Stimulated activated CD4-positive, alpha-beta T cell treated with anti-CD3 and anti-CD28 coated beads, TNF-alpha, amount 100 ng/mL, for 4 hours (primary cell): ENCODE measurements at places on chromosomes 3 and 15.

GRCh38 chr3:38136393-38136776 lies 542 bp downstream of the ACAA1 start:
- DNase-seq = no peak

DNA sequence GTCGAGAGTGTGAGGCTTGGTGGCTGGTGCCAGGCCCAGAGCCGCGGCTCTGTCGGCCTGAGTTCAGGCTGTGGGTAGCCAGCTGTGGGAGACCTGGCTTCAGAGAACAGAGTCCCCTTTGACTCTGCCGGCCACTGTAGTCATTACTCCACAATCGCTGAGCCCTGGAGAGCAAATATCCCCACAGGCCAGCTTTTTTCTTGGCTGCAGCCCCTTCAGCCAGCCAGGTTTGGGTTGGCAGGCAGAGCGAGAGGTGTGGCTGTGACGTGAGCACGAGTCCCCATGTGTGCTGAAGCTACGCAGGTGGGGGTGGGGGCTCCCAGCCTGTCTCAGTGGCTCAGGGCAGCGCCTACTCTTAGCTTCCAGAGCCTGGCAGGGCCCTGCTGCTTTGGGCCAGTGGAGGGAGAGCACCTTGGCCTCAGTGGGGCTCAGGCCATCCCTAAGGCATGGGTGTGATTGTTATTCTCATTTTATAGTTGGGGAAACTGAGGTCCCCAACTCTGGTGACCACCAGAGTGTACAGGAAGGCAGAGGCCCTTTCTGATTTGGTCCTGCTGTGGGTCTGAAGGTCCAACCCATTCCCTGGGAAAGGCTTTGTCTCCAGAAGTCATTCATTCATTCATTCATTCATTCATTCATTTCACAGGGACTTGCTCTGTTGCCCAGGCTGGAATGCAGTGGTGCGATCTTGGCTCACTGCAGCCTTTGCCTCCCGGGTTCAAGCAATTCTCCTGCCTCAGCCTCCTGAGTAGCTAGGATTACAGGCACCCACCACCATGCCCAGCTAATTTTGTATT lies 45.7 kb upstream of the LCTL start:
- no peak for DNase-seq

GRCh38 chr3:127421943-127422662 lies 134.3 kb upstream of the PRR20G start:
- no peak for DNase-seq

GRCh38 chr3:136018876-136019275 lies 53.3 kb downstream of the PPP2R3A start:
- DNase-seq = no peak

- DNase-seq = no peak
Observed at GRCh38 chr3:122475316-122475715, 39.4 kb downstream of the KPNA1 start.

GRCh38 chr3:132596816-132597433 lies at the start of gene ACKR4:
Gene ACKR4 (plus strand): TSS chr3:132597270. CDS start chr3:132600398, 3,128 bp downstream.
- no peak for DNase-seq

GRCh38 chr3:186311441-186311840 lies 50.6 kb downstream of the DGKG start:
- DNase-seq = no peak

- no peak for DNase-seq
Observed at GRCh38 chr15:67828278-67828968, 3.1 kb downstream of the SKOR1 start.

DNA sequence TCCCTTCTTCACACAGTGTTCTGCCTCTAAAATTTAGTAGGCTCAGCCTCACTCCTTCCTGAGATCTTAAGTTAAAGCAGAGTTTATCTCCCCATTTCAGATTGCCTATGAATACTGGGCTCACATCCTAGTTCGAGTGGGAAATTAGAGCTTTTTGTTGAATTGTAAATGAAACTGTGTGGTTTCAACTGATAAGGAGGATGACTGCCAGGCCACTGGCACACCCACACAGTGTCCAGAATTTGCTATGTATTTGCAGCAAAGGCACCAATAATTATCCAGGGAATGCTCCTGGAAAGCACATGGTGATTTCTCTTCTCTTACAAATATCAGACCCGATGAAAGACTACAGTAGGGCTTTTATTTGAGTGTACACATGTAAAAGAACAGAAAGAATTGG lies 308.1 kb upstream of the COL8A1 start:
- DNase-seq = no peak

DNA sequence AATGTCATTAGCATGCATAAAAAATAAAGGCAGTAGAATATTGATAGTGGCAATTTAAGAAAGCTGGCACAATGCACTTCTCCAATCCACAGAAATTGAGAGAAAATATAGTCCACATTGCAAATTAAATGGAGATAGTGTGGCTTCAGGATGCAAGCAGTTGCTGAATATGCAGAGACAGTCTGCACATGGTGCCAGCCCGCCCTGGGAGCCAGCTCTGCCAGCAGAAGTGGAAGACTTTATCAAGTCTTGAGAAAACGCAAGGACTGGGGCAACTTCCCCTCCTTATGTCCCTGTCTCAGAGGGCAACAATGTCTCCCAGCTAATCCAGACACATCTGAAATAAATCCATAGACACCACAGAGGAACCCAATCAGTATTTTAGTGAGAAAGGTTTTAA lies 57.2 kb downstream of the MB21D2 start:
- DNase-seq = no peak

GRCh38 chr3:72041076-72041475 lies 256.1 kb upstream of the PROK2 start:
- no peak for DNase-seq

- DNase-seq = no peak
Observed at GRCh38 chr3:105518203-105518602, 151.5 kb downstream of the ALCAM start.
